HCT116 (cell line): ENCODE measurements at places on chromosomes 6 and 20.

DNA sequence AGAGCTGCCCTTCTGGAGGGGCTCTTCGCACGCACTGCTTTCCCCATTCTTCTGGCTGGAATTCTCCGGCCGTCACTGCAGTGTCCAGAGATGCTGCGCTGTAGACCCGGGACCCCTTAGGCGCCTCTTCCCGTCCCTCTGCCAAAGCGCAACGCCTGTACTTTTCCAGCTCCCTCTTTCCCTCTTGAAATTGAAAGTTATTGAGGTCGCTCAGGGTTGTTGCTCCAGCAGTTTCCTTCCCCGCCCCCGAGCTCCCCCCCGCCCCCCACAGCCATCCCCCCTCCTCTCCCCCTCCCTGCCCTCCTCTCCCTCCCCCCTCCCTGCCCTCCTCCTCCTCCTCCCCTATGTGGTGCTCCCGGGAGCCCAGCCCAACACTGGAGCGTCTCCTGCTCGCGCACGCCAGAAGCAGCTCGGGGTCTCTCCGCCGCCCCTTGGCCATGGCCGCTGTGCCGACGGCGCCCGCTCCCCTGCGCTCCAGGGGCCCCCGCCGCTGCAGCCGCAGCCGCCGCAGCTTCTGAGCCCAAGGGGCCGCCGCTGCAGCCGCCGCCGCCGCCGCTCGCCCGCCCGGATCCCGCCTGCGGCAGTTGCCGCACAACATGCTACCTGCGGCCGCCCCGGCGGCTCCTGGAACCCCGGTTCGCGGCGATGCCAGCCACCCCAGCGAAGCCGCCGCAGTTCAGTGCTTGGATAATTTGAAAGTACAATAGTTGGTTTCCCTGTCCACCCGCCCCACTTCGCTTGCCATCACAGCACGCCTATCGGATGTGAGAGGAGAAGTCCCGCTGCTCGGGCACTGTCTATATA is at the start of gene RSPO3:
RSPO3 (plus strand) TSS at position 374 of the 804 bp plus-strand sequence. CDS start 522 bp downstream, outside the sequence.
- DNase-seq: no peak

DNA sequence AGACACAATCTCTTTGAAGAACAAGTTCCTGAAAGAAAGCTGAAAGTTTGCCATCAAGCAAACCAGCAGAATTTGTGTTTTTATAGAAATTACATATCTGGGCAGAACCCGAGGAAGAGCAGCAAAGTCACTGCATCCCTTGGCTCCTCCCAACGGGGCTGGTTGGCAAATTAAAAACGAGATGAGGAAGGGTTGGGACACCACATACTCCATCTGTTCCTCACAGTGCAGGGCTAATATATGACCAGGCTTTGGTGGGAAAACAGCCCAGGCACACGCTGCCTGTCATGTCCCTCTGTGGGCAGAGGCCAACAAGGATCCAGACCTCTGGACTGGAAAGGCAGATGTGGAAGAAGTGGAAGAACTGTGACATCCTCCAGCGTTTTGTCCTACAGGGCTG is 607.3 kb downstream of the CDH26 start:
- DNase-seq: no peak

DNA sequence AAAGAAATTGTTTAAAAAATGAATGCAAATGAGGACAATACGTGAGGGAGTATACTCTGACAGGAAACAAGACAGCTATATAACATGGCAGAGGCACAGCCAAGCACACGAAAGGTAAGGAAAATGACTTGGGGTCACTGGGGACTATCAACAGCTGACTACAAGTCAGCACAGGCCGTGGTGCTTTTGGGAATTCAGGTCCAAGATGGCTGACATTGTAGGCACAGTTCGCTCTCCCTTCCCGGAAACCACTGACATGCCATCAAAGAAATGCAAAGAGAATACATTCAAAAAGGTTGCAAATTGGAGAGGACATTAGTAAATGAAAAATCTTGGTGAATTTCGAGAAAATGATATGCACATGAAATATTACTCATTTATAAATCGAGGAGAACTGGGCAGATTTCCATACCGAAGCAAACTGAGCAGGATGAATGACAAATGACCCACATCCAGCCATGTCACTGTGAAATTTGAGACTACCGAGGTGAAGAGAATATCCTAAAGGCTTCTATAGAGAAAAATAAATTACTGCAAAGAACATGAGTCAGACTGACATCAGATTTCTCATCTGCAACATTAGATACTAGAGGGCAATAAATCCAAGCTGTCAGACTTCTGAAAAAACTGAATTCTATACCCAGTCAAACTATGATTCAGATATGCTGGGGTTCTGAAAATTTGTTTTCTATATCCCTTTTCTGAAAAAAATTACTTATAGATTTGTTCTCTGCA is 391.1 kb downstream of the BTBD9 start:
- DNase-seq: no peak

DNA sequence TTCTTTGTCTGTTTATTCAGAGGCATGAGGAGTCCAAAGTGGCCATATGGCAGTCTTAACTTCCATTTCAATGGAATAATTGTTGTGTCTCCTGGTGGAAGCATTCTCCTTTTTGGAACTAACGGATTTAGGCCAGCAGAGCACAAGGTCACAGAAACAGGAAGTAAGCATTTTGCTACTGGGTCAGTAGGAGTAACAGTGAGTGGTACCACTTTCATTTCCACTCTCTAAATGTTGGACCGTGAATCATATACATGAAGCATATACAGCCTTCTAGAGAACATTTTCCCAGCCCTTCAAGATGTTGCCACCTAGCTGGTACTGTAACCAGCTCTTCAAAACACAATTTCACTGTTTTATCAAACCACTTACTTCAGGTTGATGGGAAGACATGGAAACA is 182.8 kb downstream of the EYS start:
- no peak for DNase-seq

DNA sequence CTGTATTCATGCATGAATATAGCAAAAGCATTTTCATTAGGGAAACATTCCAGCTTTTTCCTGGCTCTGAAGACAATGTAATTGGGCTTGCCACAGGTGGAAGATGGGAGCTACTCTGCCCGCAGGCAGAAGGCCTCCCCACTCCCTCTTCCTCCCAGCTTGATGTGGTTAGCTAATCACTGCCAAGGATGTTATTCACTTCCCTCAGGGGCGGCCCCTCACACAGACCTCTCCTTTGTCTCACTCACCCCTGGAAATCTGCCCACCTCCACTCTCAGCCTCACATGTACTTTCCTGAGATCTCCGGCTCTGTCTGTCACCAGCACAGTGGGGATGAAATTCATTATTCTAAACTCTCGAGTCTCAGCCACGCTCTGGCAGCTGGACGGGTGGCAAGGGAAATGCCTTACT is 100.7 kb downstream of the ANKRD60 start:
- peak; percentile 71 for DNase-seq

DNA sequence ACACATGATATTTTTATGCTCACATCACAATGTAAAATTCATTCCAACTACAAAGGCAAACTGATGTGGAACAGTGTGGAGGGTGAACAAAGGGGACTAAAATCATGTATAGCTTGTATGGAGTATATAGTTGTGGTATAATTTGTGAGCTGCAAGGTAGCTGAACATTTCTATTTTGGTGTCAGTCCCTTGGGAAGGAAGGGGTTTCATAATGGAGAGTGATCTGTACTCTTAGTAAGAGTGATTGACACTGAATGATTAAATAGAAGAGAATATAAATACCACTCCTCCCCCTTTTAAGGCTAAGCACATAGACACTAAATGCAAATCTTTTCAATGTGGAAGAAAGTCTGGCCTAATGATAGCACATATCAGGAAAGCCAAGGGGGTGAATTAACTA is 104.6 kb downstream of the POPDC3 start:
- DNase-seq: no peak

DNA sequence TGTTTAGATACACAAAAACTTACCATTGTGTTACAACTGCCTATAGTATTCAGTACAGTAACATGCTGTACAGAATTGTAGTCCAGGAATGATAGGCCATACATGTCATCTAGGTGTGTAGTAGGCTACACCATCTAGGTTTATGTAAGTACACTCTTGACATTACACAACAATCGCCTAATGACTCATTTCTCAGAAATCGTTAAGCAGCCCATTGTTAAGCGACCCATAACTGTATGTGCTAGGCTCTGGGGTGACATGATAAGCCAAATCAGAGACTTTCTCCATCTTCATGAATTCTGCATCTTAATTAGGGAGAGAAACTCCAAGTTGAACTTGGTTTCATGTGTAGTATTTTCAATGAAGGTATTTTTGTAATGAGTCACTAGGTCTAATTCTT is 17.2 kb downstream of the STK35 start:
- no peak for DNase-seq

DNA sequence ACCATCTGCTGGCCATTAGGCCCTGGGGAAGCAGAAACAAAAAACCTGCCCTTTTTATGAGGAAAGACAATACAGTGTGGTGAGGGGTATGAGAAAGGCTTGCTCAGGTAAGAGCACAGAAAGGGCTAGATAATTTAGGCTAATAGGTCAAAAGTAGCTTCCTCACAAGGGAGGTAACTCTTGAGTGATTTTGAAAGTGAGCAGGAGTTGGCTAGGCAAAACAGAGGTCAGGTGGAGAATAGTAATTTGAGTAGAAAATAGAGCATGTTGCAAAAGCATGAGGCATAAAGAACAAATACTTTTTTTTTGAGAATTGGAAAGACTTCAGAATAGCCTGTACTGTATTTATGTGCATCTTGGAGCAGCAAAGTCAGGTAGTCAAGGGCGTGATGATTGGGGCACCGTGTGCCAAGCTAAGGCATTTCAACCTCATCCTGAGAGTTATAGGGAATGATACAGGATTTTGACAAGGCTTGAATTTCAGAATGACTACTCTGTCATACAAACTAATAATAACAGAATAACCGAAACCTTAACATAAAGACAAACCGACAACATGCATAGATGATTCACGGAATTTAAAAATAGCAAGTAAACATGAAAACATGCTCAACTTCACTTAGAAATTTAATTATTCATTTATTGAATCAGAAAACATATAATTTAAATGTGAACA is 123.0 kb upstream of the ENPP5 start:
- no peak for DNase-seq

- no peak for DNase-seq
Observed at GRCh38 chr6:21522797-21523456, 70.6 kb upstream of the SOX4 start.

DNA sequence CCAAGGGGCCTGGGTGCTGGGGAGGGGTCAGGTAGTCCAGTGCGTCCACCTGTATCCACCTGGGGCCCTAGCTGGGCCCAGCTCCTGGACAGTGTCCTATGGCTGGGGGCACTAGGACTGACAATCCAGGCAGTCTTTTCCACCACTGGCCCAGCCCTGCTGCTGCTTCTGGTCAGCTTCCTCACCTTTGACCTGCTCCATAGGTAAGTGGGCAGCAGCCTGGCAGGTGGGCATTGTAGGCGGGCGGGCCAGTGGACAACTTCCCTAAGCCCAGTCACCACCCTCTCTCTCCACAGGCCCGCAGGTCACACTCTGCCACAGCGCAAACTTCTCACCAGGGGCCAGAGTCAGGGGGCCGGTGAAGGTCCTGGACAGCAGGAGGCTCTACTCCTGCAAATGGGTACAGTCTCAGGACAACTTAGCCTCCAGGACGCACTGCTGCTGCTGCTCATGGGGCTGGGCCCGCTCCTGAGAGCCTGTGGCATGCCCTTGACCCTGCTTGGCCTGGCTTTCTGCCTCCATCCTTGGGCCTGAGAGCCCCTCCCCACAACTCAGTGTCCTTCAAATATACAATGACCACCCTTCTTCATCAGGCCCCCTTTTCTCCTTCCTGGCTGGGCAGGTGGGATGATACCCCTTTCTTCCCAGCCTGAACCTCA is 584 bp downstream of the C20orf141 start:
- DNase-seq: no peak

GRCh38 chr6:91538622-91539021 is 951.8 kb upstream of the MAP3K7 start:
- no peak for DNase-seq

GRCh38 chr6:2744209-2744771 is 6.4 kb downstream of the MYLK4 start:
- no peak for DNase-seq

DNA sequence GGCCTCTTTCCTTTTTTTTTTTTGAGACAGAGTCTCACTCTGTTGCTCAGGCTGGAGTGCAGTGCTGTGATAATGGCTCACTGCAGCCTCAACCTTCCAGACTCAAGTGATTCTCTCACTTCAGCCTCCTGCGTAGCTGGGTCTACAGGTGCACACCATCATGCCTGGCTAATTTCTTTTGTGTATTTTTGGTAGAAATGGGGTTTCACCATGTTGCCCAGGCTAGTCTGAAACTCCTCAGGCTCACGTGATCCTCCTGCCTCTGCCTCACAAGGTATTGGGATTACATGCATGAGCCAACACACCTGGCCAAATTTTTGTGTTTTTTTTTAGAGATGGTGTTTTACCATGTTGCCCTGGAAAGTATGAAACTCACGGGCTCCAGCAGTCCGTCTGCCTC is 29.3 kb downstream of the SRC start:
- no peak for DNase-seq

- no peak for DNase-seq
Observed at GRCh38 chr20:49704932-49705336, 8.7 kb downstream of the B4GALT5 start.

DNA sequence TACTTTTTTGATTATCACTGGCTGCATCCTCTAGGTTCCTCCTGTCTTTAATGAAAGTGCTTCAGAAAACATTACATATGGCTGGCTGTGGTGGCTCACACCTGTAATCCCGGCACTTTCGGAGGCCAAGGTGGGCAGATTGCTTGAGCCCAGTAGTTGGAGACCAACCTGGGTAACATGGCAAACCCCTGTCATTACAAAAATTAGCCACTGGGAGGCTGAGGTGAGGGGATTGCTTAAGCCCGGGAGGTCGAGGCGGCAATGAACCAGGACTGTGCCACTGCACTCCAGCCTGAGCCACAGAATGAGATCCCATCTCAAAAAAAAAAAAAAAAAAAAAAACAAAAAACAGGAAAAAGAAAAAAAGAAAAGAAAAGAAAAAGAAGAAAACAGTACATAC is 35.3 kb downstream of the BEND3 start:
- peak; percentile 10 for DNase-seq

- DNase-seq: no peak
Observed at GRCh38 chr6:14218519-14218800, 100.9 kb downstream of the CD83 start.

DNA sequence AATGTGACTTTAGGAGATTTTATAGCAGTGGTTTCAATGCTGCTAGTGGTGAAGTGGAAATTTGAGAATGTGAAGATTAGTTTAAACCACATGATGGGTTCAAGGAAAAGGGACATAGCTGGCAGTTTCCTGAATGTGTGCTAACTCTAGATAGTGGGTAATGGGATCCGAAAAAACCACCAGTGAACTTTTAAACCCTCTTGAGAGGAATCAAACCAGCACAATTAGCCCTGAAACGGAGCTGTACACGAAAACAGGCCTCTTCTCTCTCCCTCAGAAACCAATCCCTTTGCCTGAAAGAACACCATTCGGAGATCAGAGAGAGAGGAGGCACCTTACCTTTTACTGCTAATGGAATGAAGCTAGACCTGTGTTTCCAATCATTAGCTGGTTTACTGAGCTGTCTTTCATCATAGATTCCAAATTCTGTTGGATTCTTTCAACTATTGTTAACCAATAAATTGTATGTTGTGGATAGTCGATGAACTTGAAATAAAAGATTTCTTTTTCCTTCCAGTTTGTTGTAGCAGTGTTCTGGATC is 103.9 kb downstream of the AIG1 start:
- no peak for DNase-seq

GRCh38 chr20:46377518-46377917 is 28.9 kb downstream of the ELMO2 start:
- DNase-seq: no peak
